ENCODE measurements at places on chromosomes 7 and 10. TPM values are rescaled to one million over a fixed set of nuclear protein-coding genes. Genes with fewer than 3 reads are reported as not detected.

Gene FAM13C
- not detected for total RNA-seq

Gene ASIC3
- 4.0 TPM for total RNA-seq

Gene TRPV5
- total RNA-seq = not detected

Gene DNAH11
- total RNA-seq = 6.1 TPM

Gene PRR15
- total RNA-seq = not detected

Gene ANKRD1
- not detected for total RNA-seq

Gene TRIM50
- not detected for total RNA-seq

Gene TYW1
- 21.1 TPM for total RNA-seq

Gene MCM10
- total RNA-seq = 112 TPM

GRCh38 chr7:23235813-23236221 lies 10.8 kb upstream of the GPNMB start:
- no peak for DNase-seq
- H3K27ac ChIP-seq = no peak overlapping the region
- no peak overlapping the region for H3K4me3 ChIP-seq
- no peaks in the 10 kb centered on the region for H3K36me3 ChIP-seq
- peaks cover 2% of the 10 kb centered on the region for H3K4me1 ChIP-seq

DNA sequence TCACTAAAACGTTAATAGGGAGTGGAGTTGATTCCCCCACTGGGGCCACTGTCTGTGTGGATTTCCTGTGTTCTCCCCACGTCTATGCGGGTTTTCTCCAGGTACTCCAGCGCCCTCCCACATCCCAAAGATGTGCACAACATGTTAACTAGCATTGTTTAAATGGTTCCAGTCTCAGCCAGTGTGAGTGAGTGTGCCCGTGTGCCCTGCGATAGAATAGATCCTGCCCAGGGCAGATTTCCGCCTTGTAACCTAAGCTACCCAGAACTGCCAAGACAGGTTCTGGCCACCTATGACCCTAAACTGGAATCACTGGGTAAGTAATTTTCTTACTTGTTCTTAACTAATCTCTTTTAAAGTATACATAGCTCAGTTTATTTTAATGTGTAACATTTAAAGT lies 58.5 kb downstream of the CCDC6 start:
- H3K27ac ChIP-seq = no peak overlapping the region
- no peak overlapping the region for H3K4me3 ChIP-seq
- H3K27me3 ChIP-seq = no peaks in the 10 kb centered on the region
- H3K4me1 ChIP-seq = peaks cover 21% of the 10 kb centered on the region
- H3K36me3 ChIP-seq = peaks cover 53% of the 10 kb centered on the region
- DNase-seq = no peak

- H3K4me1 ChIP-seq = peaks cover 29% of the 10 kb centered on the region
- H3K36me3 ChIP-seq = no peaks in the 10 kb centered on the region
- DNase-seq = no peak
- H3K4me3 ChIP-seq = peak overlapping the region; percentile 88
- peaks cover 8% of the 10 kb centered on the region for H3K27me3 ChIP-seq
- H3K27ac ChIP-seq = peak overlapping the region; percentile 54
Measured at GRCh38 chr10:72692744-72692993, 726 bp downstream of the MCU start.

- no peak for DNase-seq
- H3K27me3 ChIP-seq = peaks cover 4% of the 10 kb centered on the region
- no peaks in the 10 kb centered on the region for H3K36me3 ChIP-seq
- H3K27ac ChIP-seq = no peak overlapping the region
Measured at GRCh38 chr7:28458732-28459131, 46.4 kb downstream of the CREB5 start.

GRCh38 chr10:80498833-80499741 lies 38.6 kb upstream of the SH2D4B start:
- H3K4me1 ChIP-seq = peaks cover 83% of the 10 kb centered on the region
- H3K4me3 ChIP-seq = peak overlapping the region; percentile 75
- H3K36me3 ChIP-seq = peaks cover 39% of the 10 kb centered on the region
- no peaks in the 10 kb centered on the region for H3K27me3 ChIP-seq

DNA sequence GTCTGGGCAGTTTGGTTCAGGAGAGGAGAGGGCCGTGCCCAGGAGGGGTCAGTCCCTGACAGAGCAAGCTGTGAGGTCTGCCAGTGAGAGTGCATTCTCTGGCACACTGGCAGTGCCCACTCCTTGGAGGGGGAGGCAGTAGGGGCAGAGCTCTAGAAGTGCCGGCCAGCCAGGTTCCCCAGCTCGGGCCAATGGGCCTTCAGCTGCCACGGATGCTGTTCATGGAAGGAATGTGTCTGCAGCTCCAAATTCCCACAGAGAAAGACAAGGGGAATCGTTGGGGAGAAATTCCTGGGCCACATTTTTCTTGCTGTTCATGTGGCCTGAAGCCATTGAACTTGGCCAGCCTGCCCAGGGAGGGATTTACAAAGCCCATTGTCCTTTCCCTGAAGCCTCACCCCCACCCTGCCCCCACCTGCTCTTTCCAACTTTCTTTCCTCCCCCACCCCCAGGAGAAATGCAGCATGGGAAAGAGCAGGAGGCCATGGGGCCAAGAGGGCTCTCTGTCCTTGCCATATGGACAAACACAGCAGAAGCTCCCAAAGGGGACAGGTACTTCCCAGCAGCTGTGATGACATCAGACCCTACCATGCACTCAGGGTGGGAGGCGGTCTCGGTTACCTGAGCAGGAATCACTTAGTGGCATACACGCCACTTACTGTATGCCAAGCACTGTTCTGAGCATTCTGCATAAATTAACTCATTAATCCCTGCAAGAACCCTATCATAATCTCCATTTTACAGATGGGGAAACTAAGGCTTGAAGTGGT lies 70.7 kb downstream of the ARHGAP22 start:
- no peaks in the 10 kb centered on the region for H3K4me1 ChIP-seq
- H3K4me3 ChIP-seq = no peak overlapping the region
- no peak overlapping the region for H3K27ac ChIP-seq
- H3K36me3 ChIP-seq = no peaks in the 10 kb centered on the region

GRCh38 chr10:80132299-80133139 lies at the start of gene PLAC9:
TSS of gene PLAC9 (plus strand) at chr10:80132730. CDS start at chr10:80132763, 33 bp downstream.
- H3K27me3 ChIP-seq = peaks cover 35% of the 10 kb centered on the region
- H3K27ac ChIP-seq = no peak within 1 kb of the TSS
- H3K4me3 ChIP-seq = no peak within 1 kb of the TSS
- DNase-seq = no peak

DNA sequence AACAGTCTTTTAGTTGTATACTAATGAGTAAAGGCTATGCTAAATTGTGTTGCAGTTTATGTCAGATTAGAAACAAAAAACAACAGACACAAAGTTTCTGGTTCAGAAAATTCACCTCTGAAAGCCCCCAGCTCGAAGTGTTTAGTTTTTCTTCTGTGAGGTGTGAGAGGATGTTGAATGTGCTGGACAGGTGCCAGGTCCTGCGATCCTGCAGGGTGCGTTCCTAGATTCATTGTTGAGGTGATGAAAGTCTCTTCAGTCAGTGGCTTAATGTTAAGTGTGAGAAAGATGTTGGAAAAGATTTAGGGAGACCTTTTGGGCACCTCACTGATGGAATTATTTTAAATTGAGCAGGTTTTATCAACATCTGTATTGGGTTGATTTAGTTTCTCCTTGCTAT lies 287.3 kb downstream of the SDK1 start:
- no peaks in the 10 kb centered on the region for H3K27me3 ChIP-seq
- H3K4me1 ChIP-seq = no peaks in the 10 kb centered on the region

- no peaks in the 10 kb centered on the region for H3K36me3 ChIP-seq
- no peak overlapping the region for H3K4me3 ChIP-seq
- H3K4me1 ChIP-seq = no peaks in the 10 kb centered on the region
- H3K27ac ChIP-seq = no peak overlapping the region
Measured at GRCh38 chr10:52756295-52756694, 16.3 kb downstream of the MBL2 start.

GRCh38 chr7:150448789-150449147 lies 1.7 kb upstream of the GIMAP8 start:
- peak overlapping the region; percentile 98 for H3K27ac ChIP-seq
- H3K27me3 ChIP-seq = no peaks in the 10 kb centered on the region
- DNase-seq = peak; percentile 96
- H3K36me3 ChIP-seq = peaks cover 17% of the 10 kb centered on the region
- peaks cover 54% of the 10 kb centered on the region for H3K4me1 ChIP-seq
- H3K4me3 ChIP-seq = peak overlapping the region; percentile 100

DNA sequence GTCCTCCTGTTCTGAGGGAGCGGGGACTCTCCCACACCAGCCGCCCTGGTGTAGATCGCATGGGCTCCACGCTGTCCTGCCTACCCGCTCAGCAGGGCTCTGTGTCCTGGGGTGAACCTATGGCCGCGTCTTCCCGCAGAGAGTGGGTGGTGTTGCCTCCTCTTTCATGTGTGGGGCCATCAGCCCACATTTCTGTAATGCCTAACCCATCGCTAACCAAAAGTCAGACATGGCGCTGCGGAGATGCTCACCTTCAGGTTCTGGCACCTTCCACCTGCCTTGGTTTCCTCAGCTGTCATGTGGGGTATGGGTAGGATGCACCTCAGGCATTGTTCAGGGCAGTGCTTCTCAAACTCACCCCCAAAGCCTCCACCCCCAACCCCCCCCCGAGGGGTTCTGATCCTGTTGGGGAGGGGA lies 50.5 kb upstream of the CAMK2B start:
- no peak overlapping the region for H3K4me3 ChIP-seq
- H3K4me1 ChIP-seq = peaks cover 2% of the 10 kb centered on the region
- peaks cover 13% of the 10 kb centered on the region for H3K27me3 ChIP-seq
- H3K27ac ChIP-seq = no peak overlapping the region
- H3K36me3 ChIP-seq = no peaks in the 10 kb centered on the region

DNA sequence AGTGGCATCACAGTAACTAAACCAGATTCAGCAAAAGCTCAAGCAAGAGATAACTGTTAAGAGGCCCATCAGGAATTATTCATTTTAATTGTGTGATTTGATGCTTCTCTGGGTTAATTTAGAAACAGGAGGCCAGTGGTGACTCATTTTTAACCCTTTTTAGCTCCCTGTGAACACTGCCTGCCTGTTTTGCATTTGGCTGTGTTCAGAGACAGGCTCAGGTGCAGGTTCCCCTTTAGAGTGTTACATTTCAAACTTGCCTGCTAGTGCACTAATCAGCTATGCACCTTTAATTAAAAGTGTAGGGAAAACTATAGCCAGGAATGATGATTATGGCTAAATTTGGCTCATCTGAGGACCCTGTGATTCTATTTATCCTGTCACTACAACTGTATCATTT lies 6.5 kb downstream of the STAMBPL1 start:
- H3K4me3 ChIP-seq = no peak overlapping the region
- no peak for DNase-seq
- peaks cover 65% of the 10 kb centered on the region for H3K4me1 ChIP-seq
- no peaks in the 10 kb centered on the region for H3K27me3 ChIP-seq

DNA sequence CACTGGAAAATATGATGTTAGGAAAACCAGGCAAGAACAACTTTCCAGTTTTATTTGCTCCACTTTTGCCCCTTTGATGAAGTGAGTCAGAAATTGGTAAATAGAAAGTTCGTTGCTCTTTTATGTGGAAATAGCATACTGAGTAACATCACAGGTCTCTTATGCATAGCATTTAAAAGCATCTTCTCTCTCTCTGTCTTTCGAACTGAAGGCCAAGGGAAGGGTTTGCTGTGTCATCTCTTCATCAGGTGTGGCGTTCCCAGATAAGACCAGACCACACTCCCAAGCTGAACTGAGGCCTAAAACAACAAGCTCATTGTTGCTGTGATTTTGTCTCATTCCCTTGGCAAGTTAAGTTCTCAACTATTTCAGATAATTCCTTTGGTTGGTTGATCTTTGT lies 131.8 kb upstream of the GRB10 start:
- DNase-seq = no peak
- no peak overlapping the region for H3K4me3 ChIP-seq
- no peak overlapping the region for H3K27ac ChIP-seq
- no peaks in the 10 kb centered on the region for H3K4me1 ChIP-seq
- H3K36me3 ChIP-seq = no peaks in the 10 kb centered on the region
- peaks cover 2% of the 10 kb centered on the region for H3K27me3 ChIP-seq

GRCh38 chr10:127047878-127048238 lies 142.6 kb downstream of the DOCK1 start:
- no peaks in the 10 kb centered on the region for H3K27me3 ChIP-seq
- no peaks in the 10 kb centered on the region for H3K36me3 ChIP-seq
- H3K4me1 ChIP-seq = no peaks in the 10 kb centered on the region
- no peak overlapping the region for H3K4me3 ChIP-seq
- H3K27ac ChIP-seq = no peak overlapping the region

DNA sequence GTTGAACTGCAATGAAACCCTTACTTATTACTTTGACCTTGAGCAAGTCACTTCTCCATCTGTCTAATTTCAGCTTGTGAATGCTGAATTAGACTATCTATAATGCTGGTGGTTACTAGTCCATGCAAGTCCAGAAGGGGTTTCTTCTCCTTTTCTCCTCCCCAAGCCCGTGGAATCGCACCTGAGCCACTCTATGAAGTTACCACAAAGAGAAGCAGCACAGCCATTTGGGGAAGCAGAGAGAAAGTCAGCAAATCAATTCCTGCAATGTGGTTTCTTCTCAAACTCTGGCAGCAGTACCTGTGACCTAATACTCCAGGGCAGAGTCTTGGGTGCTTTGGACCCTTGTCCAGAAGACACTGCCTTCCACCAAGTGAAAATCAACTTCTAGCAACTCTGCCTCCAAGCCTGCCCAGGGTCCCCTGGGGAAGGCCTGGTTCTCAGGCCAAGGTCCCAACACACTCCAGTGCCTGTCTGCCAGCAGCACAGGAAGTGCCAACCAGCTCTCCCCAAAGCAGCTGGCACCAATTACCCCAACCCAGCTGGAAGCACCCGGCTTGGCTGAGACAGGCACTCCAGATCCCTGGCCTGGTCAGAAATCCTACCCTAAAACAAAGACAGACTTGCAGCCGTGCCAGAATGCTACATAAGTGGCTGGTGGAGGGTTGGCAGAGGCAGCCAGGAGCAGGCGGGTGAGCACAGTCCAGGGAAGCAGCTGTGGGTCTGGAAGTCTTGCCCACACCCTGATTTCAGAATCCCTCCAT lies 200.3 kb downstream of the LSM5 start:
- no peak overlapping the region for H3K4me3 ChIP-seq
- H3K4me1 ChIP-seq = no peaks in the 10 kb centered on the region
- no peak overlapping the region for H3K27ac ChIP-seq
- no peaks in the 10 kb centered on the region for H3K36me3 ChIP-seq
- peaks cover 3% of the 10 kb centered on the region for H3K27me3 ChIP-seq

DNA sequence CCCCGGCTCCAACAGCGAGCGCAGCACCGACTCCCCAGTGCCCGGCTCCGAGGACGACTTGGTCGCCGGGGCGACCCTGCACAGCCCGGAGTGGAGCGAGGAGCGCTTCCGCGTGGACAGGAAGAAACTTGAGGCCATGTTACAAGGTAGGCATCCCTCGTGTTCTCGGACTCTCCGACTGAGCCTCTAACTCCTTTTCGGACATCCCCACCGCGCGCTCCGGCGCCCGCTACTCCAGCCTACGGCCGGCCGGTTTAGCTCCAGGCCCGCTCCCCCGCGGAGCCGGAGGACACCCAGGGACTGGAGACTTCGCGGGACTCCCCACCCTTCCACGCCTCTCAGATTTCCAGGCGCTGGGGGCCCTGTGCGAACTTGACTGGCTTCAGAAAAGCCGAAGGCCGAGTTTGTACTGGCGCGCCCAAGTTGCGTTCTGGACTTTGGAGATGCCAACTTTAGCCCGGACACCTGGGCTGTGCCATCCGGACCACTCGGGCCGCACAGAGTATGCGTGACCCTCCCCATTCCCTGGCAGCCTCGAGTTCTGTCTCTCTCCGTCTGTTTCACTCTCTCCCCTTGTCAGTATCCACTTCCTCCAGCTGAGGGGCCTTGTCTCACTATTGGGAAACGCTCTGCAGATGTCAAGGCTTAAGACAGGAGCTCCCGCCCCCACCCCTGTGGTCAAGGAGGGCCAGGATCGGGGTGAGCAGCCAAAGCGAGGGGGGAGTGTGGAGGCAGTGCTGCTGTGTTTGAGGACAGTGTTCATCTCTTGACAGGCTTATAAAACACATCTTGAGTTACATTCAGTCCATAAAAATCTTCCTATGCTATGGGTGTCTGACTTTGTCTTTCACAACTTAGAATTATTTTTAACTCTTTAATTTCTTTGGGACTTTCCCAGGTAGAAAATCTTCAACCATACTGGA lies 777 bp downstream of the BICC1 start:
- peaks cover 3% of the 10 kb centered on the region for H3K4me1 ChIP-seq
- peak overlapping the region; percentile 54 for H3K4me3 ChIP-seq
- H3K36me3 ChIP-seq = peaks cover 2% of the 10 kb centered on the region
